ENCODE measurements at places on chromosomes 12 and 14.
A peak's percentile ranks its signal among the peaks of the same experiment; 100 is the strongest.

- DNase-seq: no peak
Measured at GRCh38 chr14:63345826-63346225, 27.1 kb upstream of the GPHB5 start.

- DNase-seq: no peak
Measured at GRCh38 chr14:71119075-71119474, 211.8 kb downstream of the PCNX1 start.

- DNase-seq: no peak
Measured at GRCh38 chr12:122117979-122118378, 39.4 kb downstream of the MLXIP start.

DNA sequence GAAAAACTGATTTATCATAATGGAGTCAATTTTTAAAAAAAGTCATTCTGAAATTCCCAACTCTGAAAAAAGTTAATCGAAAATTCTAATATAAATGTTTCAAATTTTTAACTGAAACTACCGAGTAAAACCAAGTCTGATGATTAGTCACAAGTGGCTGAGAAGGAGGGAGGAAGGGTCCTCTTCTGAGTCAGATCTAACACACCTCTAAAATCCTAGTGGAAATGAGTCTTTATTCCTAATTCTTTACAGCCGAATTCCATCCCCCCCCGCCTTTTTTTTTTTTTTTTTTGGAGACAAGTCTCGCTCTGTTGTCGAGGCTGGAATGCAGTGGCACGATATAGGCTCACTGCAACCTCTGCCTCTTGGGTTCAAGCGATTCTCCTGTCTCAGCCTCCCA is 37.9 kb downstream of the RAD9B start:
- DNase-seq: no peak

DNA sequence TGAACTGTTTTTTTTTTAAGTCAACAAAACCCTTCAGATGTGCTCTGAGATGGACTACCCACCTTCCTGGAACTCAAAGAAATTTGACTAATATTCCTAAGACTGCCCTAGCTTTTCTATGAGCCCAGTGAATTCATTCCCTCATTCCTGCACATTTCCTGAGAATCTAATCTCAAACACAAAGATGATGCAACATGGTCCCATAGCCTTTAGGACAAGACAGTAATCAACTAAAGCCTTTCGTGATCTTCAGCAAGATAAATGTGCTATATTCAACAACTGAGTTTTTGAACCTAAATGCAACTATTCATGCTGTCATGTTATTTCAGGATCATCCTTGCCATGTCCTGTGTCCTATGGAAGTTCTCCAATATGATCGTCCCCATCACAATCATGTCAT is 5.0 kb downstream of the SETD3 start:
- DNase-seq: no peak

DNA sequence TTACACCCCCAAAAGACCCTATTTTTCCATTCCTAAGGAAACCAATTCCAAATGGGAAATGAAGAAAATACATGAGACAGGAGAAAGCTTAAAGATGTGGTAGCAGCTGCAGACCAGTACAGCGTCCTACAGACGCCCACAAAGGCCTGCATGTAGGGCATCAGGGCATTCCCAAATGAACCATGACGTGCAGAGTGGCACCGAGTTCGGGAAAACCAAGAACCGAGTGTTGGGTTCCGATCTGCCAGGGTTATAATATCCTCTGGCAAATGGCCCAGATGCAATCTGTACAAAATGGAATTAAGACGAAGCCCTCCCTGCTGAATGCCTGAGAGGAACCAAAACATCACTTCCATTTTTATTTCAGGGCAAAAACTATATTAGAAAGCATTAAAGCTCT is 34.4 kb upstream of the SELPLG start:
- no peak for DNase-seq

DNA sequence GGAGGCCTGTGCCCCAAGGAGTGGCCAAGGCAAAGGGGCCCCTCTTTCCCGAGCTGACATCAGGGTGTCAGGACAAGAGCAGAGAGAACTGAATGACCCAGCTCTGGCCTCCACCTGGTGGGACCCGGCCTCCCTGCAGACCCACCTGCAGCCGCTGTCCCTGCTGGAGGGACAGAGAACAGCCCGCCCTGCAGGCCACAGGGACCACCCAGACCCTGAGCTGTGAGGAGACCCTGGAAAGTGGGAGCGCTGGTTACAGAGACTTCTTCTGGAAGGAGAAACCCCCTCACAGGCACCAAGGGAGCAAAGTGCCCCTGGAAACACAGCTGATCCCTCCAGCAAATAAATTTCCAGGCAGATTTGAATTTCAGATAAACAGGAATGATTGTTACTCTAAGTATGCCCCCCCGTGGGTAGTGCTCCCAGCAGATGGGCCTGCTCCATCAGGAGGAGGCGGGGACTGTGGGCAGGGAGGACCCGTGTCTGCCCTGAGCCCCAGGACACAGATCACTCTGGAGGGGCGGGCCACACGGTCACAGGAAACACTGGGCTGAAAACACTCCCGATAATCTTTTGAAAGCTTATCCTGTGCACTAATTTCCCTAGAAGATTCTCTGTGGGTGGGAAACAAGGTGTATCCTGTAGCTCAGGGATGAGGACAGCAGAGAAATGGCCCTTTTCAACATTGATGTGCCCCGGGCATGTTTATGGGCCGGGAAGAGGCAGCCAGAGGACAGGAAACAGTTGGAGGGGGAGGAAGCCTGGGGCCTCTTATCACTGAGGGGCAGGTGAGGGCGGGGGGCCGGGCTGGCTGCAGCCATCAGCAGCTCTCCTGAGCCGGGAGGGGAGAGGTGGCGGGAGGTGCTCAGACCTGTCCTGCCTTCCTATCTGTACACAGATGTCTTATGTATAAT is 276.0 kb downstream of the ADGRD1 start:
- DNase-seq: no peak

GRCh38 chr14:59564366-59564765 is 12.2 kb downstream of the CCDC175 start:
- no peak for DNase-seq

GRCh38 chr14:52240623-52241022 is 26.9 kb upstream of the PTGDR start:
- DNase-seq: no peak

- DNase-seq: no peak
Measured at GRCh38 chr14:105919458-105920150, 393.2 kb downstream of the TMEM121 start.

DNA sequence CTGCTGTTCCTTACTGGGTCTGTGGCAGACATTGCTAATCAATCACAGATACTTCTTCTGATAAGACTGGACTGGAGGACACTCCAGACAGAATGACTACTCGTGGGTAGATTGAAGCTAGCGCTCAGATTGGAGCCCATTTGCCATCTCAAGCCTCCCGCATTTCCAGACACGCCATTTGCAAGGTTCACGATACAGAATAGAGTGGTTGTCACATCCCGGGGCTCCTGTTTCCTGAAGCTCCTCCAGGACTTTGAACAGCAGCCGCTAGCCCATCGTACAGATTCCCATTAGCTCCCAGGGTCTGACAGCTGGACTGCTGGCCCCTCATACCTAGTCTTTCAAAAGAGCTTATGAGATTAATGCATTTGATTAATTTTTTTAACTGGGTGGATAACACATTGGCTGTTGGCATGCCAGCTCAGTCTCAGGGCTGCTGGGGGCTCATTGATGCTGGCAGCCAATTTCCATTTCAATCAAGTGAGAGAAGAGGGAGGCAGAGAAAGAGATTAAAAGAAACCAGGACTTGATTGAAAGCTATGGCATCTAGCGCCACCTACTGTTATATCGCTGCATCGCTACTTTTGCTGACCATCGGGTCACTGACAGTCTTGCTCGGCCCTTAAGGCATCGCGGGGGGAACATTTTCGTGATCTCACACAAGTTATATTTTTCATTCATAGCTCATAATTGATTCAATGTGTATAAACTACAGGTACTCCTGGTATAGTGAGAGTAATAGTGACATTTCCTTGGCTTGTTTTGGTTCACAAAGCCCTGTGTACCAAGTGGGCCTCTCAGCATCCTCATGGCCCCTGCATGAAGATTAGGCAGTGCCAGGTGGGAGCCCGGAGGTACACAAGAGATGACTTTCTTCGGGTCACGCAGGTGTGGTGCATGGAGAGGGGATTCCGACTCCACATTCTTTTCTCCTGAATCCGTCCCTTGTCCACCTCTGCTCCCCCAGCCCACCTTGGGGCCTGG is 78.6 kb downstream of the CCDC60 start:
- peak; percentile 1 for DNase-seq
